ENCODE measurements at places on chromosomes 7 and 10. TPM values are rescaled to one million over a fixed set of nuclear protein-coding genes. Genes with fewer than 3 reads are reported as not detected.

Gene RAB19
- not detected for total RNA-seq

Gene DRGX
- total RNA-seq: not detected

Gene NUTM2A
- 1.2 TPM for total RNA-seq

Gene ECHS1
- 28.2 TPM for total RNA-seq

Gene NPTX2
- total RNA-seq: 5.8 TPM

Gene HMX2
- not detected for total RNA-seq

Gene CFAP69
- total RNA-seq: 6.2 TPM

Gene ACADSB
- total RNA-seq: 14.5 TPM

Gene MBLAC1
- 6.4 TPM for total RNA-seq

Gene KAZALD1
- 1.4 TPM for total RNA-seq

Gene SPDYE2
- not detected for total RNA-seq

Measured in occipital lobe (tissue), 3 donors.